ENCODE measurements at places on chromosomes 4 and X.

- DNase-seq, result no peak
Observed at GRCh38 chr4:76652389-76652788, 217.4 kb downstream of the SHROOM3 start.

GRCh38 chrX:140141444-140142029 lies 176.2 kb upstream of the CXorf66 start:
- DNase-seq, result no peak

DNA sequence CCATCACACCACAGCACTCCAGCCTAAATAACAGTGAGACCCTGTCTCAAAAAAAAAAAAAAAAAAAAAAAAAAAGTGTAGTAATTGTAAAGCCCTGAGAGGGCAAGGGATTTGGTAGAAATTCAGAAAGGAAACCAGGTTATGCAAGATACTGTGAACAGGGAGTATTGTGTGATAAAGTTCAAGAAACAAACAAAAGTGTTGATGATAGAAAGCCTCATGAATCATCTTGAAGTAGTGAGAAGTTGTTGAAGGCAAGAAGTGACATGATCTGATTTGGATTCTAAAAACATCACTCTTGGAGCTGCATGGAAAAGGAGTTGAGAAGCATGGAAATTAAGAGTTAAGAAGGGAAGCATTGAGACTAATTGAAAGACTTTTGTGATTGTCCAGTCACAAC lies 102.2 kb downstream of the RAP1GDS1 start:
- DNase-seq, result no peak

DNA sequence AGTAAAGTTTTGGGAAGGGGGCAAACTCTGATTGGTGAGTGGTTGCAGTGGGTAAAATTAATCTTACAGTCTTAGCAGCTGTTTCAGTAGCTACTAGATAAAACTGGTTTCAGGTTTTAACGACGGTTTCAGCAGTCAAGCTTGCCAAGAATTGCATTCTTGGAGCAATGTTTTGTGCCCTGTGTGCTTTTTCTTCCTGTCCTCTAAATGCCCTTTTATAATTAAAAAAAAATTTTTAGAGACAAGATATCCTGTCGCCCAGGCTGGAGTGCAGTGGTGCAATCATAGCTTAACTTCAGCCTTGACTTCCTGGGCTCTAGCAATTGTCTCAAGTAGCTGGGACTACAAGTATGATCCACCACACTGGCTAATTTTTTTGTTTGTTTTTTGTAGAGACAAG lies 6.3 kb upstream of the PPEF2 start:
- DNase-seq, result no peak

GRCh38 chr4:54635318-54635717 lies 22.4 kb upstream of the KIT start:
- no peak for DNase-seq

GRCh38 chr4:8403173-8403753 lies 37.3 kb downstream of the ACOX3 start:
- peak; percentile 70 for DNase-seq

GRCh38 chr4:138891631-138892031 lies 124.0 kb upstream of the NOCT start:
- DNase-seq, result no peak

DNA sequence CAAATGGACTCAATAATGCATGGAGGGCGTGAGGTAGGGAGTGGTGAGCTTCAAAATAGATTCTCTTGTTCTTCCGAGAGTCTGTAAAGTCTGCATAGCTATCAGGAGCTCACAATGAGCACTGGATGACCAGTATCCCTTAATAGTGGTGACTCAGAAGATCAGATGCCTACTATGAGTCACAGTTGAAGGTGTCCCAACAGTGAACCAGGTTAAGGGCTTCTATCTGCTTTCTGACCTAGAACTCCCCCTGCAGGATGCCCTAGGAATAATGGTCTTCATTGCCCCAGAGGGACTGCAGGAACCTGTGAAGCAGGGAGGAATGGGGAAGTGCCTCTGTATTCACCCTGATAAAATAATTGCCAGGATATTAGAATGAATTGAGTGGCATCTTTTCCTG lies 22.1 kb downstream of the DGKK start:
- peak; percentile 4 for DNase-seq

- DNase-seq, result peak; percentile 86
Observed at GRCh38 chr4:110622841-110623717, at the start of gene PITX2. PITX2 (minus strand) TSS chr4:110623077; CDS start chr4:110622460, 617 bp downstream.

DNA sequence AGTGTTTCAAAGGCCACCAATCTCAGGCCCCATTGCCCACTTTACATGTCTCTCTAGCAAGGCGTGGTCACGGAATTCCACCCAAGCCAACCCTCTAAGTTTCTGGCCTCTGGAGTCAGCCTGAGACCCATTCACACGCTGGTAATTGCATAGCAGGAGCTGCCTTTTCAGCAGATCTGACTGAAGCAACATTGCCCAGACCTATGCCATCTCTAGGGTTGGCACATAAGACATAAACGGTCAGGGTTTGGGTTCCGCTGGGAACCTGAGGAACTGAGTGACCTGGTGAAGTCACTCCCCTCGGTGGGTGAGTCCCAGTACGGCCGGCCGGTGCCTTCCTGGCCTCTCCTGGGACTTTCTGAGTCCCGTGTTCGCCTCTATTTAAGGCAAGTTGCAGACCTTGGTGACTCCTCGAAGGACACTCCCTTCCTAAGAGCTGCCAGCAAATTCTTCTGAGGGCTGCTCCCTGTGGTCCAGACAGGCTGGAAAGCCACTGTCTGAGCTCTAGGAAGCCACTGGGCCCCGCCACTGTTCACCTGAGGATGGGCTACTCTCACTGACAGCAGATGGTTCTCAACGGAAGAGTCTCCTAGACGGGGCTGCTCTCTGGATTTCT lies 15.9 kb downstream of the CTAG1A start:
- peak; percentile 67 for DNase-seq

GRCh38 chr4:8895295-8895694 lies 23.7 kb upstream of the HMX1 start:
- DNase-seq, result no peak

GRCh38 chr4:152515678-152516077 lies 20.2 kb downstream of the FBXW7 start:
- peak; percentile 36 for DNase-seq

DNA sequence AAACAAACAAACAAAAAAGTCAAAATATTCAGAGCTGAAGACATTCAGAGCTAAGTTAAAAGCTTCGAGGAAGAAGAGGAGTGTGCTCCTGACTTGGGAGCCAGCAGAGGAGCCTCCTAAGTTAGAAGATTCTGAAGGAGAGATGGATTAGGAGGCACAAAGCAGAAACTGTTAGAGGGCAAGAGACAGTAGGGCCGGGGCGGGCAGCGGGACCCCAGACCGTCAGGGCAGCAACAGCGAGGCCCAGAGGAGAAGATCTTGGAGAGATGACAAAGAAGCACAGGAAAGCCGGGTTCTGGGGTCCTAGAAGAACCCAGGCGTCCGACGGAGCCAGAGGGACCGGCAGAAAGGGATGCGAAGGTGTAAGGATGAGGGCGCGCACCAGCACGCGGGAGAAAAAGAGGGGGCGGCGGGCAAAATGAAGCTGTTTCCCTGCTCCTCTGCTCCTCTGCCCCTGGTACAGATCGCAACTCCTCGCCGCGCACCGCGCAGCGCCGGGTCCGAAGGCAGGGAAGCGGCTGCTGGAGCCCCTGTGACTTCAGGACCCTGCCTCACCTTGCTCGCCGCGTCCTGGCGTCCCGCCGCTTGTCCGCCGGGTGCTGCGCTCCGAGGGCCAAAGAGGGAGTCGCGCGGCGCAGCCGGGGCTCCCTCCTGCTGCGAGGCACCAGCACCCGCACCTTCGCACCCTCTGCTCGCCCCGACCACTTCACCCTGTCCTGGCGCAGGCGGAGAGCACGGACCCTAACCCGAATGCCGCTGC lies 477 bp downstream of the KLHL13 start:
- no peak for DNase-seq

DNA sequence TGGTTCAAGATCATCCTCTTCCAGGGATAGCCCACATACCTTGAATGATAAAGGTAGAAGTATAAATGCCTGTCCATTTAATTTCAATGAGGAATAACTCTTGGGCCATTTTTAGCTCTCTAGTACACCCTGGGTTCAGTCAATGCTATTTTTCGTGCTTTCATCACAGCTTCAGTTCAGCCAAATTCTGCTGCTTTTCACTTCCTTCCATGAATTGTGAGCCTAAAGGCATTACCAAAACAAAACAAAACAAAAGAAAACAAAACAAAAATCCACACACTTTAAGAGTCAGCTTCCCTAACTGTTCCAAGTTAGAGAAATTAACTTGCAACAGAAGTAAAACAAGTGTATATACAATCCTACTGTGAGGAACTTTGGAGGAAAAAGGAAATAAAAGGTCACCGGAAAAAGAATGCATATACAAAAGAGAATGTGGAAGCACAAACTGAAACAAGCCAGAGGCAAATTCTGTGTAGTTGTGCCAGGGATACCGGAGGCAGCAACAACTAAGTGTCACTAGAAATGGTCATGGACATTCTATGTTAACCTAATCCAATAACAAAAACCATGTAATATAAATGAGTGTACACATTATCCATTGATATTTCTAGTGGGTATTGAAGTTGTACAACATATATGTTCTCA lies 423.1 kb downstream of the KCTD8 start:
- no peak for DNase-seq

GRCh38 chrX:134776850-134777370 lies 118.6 kb upstream of the PLAC1 start:
- DNase-seq, result no peak

- DNase-seq, result no peak
Observed at GRCh38 chr4:176927117-176927516, 134.4 kb upstream of the VEGFC start.

DNA sequence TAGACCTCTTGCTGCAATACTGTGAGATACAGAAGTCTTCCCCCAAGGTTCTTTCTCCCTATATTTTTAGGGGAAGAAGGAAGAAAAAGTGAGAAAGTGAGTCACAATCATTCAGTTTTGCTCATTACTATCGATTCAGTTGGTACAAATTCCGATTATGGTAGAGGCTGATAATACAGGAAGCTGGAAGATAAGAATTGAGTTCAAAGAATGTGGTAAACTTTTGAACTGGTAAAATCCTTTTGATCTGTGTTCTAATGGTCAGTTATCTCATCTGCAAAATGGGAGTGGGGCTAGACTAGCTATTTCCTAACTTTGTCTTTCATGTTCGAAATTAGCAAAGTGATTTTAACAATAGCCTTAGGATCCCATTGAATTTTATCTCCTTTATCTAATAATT lies 101.4 kb upstream of the FAT1 start:
- no peak for DNase-seq

DNA sequence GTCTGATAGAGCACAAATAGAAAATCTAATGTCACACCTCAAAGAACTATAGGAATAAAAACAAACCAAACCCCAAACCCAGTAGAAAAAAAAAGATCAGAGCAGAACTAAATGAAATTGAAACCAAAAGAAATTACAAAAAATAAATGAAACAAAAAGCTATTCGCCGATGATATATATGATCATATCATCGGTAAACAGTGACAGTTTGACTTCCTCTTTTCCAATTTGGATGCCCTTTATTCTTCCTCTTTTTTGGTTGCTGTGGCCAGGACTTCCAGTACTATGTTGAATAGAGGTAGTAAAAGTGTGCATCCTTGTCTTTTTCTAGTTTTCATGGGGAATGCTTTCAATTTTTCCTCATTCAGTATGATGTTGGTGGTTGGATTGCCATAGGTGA lies 215.3 kb upstream of the AR start:
- DNase-seq, result no peak

GRCh38 chrX:8233091-8233490 lies 62.0 kb upstream of the VCX2 start:
- DNase-seq, result no peak

GRCh38 chr4:53050361-53050774 lies 188.3 kb downstream of the RASL11B start:
- DNase-seq, result no peak

DNA sequence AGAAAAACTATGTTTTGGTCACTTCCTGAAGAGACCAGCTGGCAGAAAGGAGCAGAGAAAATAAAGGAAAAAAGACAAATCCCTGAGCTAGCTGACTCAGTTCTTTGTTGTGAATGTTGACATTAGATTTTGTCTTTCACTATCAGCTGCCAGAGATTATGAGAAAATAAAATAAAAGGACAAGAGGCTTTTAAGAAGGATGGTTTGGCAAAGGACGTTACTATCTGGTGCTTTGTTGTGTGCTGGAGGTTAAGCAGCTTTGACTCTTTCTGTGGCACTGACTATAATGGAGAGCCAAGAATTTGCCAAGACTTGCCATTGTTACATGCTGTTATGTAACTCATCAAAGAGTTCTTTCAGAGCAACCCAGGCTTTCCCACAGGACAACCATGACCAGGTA lies 12.1 kb downstream of the ASB5 start:
- no peak for DNase-seq

- DNase-seq, result no peak
Observed at GRCh38 chr4:37978248-37978924, 18.2 kb downstream of the PTTG2 start.

DNA sequence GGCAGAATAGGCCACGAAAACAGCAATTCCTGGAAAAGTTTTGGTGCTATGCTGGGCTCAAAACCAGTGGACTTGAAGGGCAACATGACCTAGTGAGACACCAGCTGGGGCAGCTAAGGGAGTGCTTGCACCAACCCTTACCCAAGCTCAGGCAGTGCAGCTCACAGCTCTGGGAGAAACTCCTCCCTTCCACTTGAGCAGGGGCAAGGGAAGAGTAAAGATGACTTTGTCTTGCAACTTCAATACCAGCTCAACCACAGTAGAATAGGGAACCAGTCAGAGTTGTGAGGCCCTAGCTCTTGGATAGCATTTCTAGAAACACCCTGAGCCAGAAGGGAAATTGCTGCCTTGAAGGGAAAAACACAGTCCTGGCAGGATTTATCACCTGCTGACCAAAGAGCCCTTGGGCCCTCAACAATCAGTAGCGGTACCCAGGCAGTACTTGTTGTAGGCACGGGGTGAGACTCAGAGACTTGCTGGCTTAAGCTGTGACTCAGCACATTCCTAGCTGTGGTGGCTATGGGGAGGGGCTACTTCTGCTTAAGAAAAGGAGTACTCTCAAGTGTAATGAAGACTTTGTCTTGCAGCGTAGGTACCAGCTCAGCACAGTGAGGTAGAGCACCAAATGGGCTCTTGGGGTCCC lies 19.7 kb upstream of the ABCG2 start:
- DNase-seq, result peak; percentile 84
